ENCODE measurements at places on chromosomes 2 and 18.
A peak's percentile ranks its signal among the peaks of the same experiment; 100 is the strongest.

DNA sequence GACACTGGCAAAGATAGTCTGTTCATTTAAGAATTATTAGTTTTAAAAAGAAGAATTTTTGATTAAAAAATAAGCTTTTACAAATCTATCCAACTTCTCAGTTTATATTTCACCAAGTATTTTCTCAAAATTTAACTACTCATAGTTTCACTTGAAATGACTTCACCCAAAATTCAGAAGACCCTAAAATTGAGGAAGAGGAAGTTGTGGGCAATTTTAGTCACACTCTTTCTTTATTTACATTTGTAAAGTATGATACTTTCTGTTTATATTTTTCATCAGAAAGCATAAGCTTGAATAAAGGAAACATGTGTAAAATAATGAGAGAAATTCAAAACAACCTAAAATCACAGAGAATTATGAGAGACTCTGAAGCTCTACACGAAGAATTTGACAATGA, 278.8 kb upstream of the MEIS1 start:
- no peak for DNase-seq

DNA sequence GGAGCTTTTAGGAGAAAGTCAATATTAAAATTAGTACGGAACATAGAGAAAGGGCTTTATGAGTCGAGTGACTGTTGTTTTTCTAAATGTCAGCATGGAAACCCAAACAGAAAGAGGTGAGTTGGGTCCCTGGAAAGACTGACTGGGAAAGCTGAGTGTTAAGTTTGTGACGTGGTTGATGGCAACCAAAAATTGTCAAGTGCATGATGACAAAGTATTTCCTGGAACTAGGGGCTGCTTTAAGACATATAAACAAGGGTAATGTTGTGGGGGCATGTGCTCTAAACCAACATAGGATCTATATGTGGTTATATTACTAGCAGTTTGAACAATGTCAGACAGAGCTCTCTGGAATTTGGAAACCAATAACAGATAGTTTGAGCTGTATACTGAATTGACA, 50.9 kb upstream of the GPD2 start:
- DNase-seq, result no peak

DNA sequence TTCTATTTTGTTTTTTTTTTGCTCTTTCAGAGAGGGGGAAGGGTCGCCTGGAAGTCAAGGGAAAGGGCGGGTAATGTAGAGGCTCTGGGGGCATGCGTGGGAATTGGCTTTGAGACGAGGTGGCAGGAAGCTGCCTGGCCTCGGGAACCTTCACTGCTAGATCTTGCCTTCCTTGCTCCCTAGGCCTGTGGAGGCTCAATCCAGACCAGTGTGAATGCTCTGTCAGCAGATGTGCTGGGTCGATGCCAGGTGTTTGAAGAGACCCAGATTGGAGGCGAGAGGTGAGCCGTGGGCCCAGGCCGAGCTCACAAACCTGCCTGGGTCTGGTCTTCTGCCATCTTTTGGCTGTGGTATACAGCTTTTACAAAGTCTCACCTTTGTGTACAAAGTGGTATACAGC, 15.5 kb downstream of the CCT7 start:
- no peak for DNase-seq

- DNase-seq, result peak; percentile 68
These were observed at the start of gene UBE2E3 for GRCh38 chr2:180980106-180980942. TSS of gene UBE2E3 (plus strand) at chr2:180980605. CDS start at chr2:180982043, 1,438 bp downstream.

DNA sequence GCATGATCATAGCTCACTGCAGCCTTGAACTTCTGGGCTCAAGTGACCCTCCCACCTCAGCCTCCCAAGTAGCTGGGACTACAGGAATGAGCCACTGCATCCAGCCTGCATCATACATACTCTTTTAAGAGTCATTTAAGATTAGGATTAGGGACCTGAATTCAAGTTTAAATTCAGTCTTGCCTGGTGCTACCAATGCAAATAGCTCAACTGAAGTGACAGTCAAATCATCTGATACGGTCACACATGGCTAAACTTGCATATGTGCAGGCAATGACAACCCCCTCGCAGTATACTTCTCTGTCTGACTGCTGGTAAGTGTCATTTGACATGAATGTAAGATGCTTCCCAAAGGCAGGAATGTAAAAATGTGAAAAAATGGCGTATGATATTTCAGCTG, 31.8 kb upstream of the TMEM131 start:
- DNase-seq, result no peak

GRCh38 chr18:2027016-2027415, 544.3 kb downstream of the METTL4 start:
- no peak for DNase-seq

- no peak for DNase-seq
These were observed 1.4 kb downstream of the STARD7 start for GRCh38 chr2:96207073-96207773.

- DNase-seq, result no peak
These were observed 136.5 kb downstream of the COPS8 start for GRCh38 chr2:237222178-237222577.

- no peak for DNase-seq
These were observed 29.4 kb upstream of the NOTO start for GRCh38 chr2:73172963-73173362.

GRCh38 chr18:40695526-40695925, 1259.5 kb upstream of the PIK3C3 start:
- DNase-seq, result no peak

- no peak for DNase-seq
These were observed 121.3 kb downstream of the FOXI3 start for GRCh38 chr2:88331239-88331638.

DNA sequence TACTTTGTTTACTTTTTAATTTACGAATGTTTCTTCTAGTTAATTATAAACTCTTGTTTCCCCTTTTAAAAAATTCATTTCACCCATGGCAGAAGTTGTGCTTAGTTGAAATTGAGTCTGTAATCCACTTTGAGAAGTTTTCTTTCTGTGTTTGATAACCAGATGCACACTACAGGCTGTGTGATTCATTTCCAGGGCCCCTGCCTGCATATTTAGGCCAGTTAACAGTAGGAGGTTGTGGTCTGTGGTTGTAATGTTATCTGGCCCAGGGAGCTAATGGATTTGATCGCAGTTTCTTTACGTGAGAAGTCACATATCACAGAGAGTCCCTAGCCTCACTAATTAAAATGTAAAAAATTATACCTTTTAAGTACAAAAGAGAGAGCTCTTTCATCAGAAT, 3.3 kb downstream of the CDH7 start:
- no peak for DNase-seq

GRCh38 chr18:72675394-72675793, 131.3 kb upstream of the CBLN2 start:
- DNase-seq, result no peak

DNA sequence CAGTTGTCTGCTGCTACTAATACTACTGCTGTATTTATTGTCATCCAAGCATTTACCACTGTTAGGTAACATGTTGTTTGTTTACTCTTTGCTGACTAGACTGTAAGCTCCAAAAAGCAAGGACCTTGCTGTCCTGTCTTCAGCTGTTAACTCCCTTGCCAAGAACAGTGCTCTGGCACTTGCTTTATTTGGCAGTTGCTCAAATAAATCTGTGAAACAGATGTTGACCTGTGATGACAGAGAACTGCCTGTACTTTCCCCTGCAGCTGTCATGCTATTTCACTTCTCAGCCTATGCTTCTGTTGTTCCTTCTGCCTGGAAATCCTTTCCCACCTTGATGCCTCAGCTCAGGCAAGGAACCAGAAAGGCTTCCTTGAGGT, 181.2 kb downstream of the ATAD2B start:
- DNase-seq, result no peak

GRCh38 chr2:618005-618404, 59.2 kb downstream of the TMEM18 start:
- DNase-seq, result no peak

DNA sequence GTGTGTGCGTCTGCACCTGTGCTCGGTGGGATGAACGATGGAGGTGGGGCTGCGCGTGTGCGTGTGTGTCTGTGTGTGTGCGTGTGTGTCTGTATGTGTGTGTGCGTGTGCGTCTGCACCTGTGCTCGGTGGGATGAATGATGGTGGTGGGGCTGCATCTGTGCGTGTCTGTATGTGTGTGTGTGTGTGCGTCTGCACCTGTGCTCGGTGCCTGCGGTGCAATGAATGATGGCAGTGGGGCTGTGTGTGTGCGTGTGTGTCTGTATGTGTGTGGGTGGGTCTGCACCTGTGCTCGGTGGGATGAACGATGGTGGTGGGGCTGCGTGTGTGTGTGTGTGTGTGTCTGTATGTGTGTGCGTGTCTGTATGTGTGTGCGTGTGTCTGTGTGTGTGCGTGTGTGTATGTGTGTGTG, 48.5 kb upstream of the CTDP1 start:
- DNase-seq, result no peak

- DNase-seq, result no peak
These were observed 677.5 kb upstream of the FSHR start for GRCh38 chr2:49831698-49832367.

- DNase-seq, result peak; percentile 3
These were observed 470.9 kb downstream of the MBD2 start for GRCh38 chr18:53753601-53754000.

Data from NCI-H1092 (cell line).